ENCODE measurements at places on chromosomes 7 and 10.

DNA sequence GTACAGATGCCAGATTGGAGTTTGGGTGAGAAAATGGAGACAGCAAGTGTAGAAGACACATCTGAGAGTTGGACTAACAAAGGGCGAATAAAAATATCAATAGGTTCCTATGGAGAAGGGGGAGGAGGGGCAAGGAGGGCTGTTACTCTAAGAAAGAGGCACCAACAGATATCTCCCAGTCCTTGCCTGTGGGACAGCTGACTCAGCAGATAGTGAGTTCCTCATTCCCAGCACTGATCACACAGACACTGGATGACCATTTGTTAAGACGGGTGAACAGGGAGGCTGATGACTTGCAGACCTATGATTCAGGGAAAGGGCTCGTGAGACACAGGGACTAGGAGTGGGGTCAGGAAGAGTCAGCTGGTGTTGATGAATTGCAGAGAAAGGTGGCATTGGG lies 5.7 kb upstream of the PRR15 start:
- no peak overlapping the region for H3K4me3 ChIP-seq
- no peaks in the 10 kb centered on the region for H3K36me3 ChIP-seq
- DNase-seq, result no peak
- H3K27me3 ChIP-seq, result peaks cover 51% of the 10 kb centered on the region

DNA sequence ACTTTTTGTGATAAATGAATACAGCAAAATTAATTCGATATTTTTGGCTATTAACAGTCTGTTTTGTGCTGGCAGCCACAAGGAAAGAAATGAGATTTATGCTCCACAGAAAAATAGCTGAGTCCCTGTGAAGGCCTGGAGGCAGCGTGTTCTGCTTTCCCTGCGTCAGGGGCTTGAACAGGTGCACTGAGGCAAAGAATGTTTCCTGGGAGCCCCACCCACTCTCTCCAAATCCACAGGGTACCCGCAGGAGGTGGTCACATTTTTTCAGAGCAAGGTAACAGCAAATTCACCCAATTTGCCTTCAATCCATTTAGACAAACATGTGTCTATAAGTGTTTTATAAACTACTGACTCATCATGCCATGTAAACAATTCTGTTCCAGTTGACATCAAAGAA lies 308.1 kb downstream of the TCERG1L start:
- DNase-seq, result no peak
- no peaks in the 10 kb centered on the region for H3K4me1 ChIP-seq
- H3K27me3 ChIP-seq, result peaks cover 18% of the 10 kb centered on the region
- no peaks in the 10 kb centered on the region for H3K36me3 ChIP-seq

- no peaks in the 10 kb centered on the region for H3K36me3 ChIP-seq
- no peak overlapping the region for H3K4me3 ChIP-seq
- no peak overlapping the region for H3K27ac ChIP-seq
- H3K4me1 ChIP-seq, result no peaks in the 10 kb centered on the region
- no peaks in the 10 kb centered on the region for H3K27me3 ChIP-seq
Observed at GRCh38 chr10:104766341-104766740, 125.3 kb downstream of the SORCS3 start.

DNA sequence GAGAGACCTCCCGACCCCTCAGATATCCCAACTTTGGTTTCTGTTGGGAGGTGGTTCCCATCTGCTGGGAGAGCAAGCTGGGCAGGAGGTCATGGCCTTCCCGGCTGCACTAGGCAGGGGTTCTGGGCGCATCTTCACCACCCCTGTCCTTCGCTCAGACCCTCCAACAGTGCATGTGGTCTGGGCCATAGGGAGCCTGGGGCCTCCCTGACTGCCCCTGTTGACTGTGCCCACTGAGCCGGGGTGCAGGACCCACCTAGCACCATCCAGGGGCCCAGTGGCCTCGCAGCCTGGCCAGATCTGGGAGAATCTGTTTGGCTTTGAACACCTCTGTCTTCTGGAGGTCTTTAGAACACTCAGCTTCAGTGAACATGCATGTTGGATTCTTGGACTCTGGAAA lies 18.7 kb upstream of the INMT start:
- no peaks in the 10 kb centered on the region for H3K4me1 ChIP-seq
- H3K27me3 ChIP-seq, result no peaks in the 10 kb centered on the region
- H3K36me3 ChIP-seq, result no peaks in the 10 kb centered on the region
- no peak overlapping the region for H3K4me3 ChIP-seq
- H3K27ac ChIP-seq, result no peak overlapping the region
- DNase-seq, result no peak

DNA sequence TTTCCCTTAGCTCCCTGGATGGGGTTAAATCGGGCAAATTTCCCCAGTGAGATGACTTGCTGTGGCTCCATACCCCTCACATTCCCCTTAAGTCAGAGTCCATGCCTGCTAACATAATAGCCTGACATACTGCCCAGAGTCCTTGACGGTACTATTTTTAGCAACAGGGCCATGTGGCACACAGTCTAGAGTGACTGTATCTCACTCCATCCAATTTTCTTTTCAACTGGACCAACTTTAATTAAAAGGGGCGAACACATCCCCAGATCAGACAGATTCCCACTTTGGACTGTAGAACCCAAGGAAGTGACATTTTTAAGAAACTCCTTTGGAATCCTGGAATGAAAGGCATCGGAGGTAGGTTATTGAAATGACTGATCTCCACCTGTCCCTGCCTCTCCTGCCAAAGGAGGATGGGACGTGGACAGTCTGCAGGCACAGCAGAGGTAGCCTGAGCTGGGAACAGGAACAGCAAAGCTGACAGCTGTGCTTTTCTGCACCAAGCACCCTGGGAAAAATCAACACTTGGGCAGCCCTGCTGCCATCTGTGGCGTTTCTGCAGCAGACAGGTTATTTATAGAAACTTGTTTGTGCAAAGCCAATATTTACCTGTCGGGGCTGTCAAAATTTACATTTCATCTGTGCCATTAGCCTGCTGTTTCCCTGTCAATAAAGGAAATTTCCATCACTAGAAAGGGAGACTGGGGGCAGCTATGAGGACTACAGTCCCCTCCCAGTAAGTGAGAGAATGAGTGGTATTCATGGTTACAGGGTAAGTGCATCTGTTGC lies 221.5 kb upstream of the AOAH start:
- H3K4me3 ChIP-seq, result no peak overlapping the region
- no peak for DNase-seq
- H3K27ac ChIP-seq, result no peak overlapping the region
- H3K27me3 ChIP-seq, result no peaks in the 10 kb centered on the region
- no peaks in the 10 kb centered on the region for H3K36me3 ChIP-seq
- no peaks in the 10 kb centered on the region for H3K4me1 ChIP-seq

GRCh38 chr10:61747307-61747706 lies 84.6 kb downstream of the CABCOCO1 start:
- H3K27me3 ChIP-seq, result no peaks in the 10 kb centered on the region
- H3K27ac ChIP-seq, result no peak overlapping the region
- no peaks in the 10 kb centered on the region for H3K36me3 ChIP-seq
- DNase-seq, result no peak
- no peak overlapping the region for H3K4me3 ChIP-seq
- H3K4me1 ChIP-seq, result peaks cover 11% of the 10 kb centered on the region

Data from left lung (tissue), 14 donors.